ENCODE measurements at places on chromosomes 7 and 10. TPM values are rescaled to one million over a fixed set of nuclear protein-coding genes. Genes with fewer than 3 reads are reported as not detected.

PILRA gene
- polyA plus RNA-seq = 0.40 TPM

MGAM2 gene
- polyA plus RNA-seq = not detected

CDNF gene
- polyA plus RNA-seq = 3.0 TPM

PON1 gene
- polyA plus RNA-seq = not detected

TBRG4 gene
- 99.1 TPM for polyA plus RNA-seq

PAPSS2 gene
- polyA plus RNA-seq = 0.05 TPM

PRPS1L1 gene
- polyA plus RNA-seq = not detected

PRKCQ gene
- 74.5 TPM for polyA plus RNA-seq

ZNF488 gene
- polyA plus RNA-seq = 0.12 TPM

CDK1 gene
- 0.15 TPM for polyA plus RNA-seq

SPDYE5 gene
- polyA plus RNA-seq = 0.37 TPM

C10orf62 gene
- not detected for polyA plus RNA-seq

SHTN1 gene
- 0.07 TPM for polyA plus RNA-seq

IFIT1 gene
- polyA plus RNA-seq = 16.5 TPM

ELN gene
- not detected for polyA plus RNA-seq

PAX4 gene
- polyA plus RNA-seq = not detected

KIAA1217 gene
- polyA plus RNA-seq = 0.03 TPM
